ENCODE measurements at places on chromosomes 11 and 22.

DNA sequence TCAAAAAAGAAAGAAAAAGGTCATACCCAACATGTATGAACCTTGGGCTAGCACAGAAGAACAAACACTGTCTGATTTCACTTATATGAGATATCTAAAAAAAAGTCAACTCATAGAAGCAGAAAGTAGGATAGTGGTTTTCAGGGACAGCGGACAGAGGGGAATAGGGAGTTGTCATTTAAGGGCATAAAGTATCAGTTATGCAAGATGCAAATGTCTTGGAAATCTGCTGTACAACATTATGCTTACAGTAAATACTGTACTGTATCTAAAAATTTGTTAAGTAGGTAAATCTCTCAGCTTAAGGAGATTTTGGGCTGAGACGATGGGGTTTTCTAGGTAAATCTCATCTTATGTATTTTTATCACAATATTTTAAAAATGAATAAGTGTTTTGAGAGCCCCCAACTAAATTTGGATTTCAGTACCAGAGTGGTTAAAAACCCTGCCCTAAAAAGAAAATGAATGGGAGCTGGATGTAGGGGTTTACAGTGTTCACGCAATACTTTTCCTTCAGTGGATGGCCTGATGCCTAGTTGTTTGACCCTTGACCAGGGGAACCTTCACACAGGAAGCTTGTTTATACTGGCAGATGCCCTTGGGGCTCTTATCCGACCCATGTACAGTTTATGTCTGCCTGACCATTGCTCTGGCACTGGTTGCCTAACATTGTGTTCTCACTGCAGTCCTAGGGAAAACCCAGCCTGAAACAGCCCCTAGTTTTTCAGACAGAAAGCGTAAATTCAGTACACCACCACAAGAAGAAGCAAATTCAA is 34.8 kb downstream of the SLC22A9 start:
- no peak for DNase-seq

DNA sequence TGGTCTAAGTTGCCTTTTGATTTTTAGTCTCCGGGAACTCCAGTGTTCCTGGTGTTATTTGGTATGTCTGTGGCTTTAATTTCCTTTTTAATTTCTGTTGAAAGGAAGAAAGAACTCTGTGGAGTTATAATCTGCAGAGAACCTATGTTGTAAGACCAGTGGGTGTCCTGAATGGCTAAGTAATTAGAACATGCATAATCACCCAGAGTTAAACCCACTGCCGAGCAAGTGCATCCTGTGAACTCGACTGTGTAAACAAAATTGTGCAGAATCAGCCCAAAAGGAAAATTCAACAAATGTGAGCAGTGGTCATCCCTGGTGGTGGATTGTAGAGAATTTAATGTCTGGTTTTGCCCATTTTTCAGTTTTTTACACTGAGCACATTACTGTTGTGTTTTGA is 162.5 kb downstream of the COMMD9 start:
- DNase-seq, result no peak

DNA sequence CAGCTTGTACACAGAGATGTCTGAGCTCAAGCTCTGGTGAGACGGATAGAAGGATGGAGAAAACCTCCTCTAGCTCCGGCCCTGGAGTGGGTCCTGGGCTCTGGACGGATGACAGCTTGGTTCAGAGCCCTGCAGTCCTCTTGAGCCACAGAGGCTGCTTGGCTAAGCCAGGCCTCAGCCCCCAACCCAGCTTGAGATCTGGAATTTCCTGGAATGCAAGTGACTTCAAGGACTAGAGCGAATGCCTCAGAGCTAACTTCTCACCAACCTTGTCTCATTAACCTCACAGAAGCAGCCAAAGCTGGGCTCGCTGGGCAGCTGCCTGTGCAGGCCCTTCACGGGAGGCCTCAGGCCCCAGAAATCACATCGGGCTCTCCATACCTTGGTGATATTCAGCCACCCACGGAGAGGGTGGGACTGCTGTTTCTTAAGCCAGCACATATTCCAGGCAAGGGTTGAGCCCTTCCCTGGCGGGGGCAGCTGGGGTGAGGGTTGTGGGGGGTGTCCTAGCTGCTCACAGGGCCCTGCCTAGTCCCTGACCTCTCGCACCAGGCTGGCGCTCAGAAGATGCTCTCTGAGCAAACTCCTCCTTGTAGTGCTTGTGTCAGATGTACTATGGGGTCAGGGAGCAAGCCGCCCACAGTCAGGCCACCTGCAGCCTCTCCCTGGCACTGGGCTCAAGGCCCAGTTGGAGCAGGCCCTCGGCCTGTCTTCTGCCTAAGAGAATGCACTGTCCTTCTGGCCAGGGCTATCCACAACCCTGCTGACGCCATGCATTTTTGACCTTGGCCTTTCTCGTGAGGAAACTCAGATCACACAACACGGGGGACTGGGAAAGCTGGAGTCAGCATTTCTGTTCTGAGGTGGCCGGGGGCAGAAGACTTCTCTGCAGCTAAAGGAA is 73.6 kb upstream of the TTLL12 start:
- no peak for DNase-seq

DNA sequence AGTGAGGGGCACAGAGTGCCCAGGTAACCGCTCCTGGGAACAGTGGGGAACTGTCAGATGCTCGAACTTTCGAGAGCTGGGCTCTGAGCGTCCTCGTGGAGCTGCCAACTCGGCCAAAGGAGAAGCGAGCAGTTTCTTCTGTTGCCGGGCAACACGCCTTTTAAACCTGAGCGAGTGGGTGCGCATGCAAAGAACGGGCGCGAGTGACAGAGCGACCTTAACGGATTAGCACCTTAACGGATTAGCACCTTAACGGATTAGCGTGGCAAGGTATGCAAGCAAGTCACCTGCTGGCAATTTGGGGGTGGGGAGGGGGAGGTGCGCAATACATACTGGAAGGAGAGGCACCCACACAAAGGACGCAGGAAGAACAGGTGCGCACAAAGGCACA is 61.8 kb upstream of the PRODH start:
- no peak for DNase-seq

DNA sequence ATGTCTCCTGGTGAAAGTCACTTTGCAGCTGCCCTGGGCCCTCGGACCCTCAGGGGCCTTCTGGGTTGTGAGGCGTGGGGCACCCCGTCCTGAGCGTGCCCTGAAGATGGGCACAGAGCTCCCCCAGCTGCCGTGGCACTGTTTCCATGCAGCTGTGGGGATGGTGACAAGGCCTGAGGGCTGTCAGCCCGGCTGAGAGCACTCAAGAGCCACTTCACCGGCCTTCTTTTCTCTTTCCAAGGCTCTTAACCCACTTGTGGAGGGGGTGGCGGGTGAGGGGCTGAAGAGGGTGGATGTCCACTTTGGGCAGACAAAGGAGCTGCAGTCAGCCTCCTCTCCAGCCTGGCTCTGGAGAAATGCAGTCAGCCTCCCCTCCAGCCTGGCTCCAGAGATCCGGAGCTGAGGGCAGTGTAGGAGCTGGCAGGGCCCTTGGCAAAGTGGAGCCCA is 239.5 kb downstream of the ST3GAL4 start:
- DNase-seq, result no peak

DNA sequence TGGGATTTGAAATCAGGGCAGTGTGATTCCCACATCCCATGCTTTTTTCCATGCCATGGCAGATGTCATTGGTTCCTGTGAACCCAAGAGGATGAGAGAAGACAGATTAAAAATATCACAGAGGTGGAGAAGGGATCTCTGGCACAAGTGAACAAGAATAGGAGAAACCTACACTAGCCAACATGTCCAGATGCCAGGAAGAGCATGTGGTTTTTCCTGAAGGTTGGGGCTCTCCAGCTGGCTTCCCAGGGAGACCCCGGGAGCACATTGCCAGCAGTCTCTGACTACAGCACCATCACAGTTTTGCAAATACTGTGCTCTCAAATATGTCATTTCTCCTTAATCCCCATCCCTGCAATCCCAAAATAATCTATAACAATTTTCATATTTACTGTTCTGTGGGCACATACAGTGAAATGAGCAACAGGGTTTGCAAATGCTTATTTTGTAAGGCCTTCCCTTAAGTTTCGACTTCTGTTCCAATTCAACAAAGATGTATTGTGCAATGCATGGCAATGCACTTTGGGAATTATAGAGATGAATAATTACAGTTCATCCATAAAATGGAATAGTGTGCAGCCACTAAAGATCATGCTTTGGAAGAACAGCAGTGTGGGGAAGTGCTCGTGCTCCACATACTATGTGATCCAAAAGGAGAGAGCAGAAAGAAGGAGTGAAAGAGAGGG is 4.8 kb downstream of the ANKK1 start:
- no peak for DNase-seq

DNA sequence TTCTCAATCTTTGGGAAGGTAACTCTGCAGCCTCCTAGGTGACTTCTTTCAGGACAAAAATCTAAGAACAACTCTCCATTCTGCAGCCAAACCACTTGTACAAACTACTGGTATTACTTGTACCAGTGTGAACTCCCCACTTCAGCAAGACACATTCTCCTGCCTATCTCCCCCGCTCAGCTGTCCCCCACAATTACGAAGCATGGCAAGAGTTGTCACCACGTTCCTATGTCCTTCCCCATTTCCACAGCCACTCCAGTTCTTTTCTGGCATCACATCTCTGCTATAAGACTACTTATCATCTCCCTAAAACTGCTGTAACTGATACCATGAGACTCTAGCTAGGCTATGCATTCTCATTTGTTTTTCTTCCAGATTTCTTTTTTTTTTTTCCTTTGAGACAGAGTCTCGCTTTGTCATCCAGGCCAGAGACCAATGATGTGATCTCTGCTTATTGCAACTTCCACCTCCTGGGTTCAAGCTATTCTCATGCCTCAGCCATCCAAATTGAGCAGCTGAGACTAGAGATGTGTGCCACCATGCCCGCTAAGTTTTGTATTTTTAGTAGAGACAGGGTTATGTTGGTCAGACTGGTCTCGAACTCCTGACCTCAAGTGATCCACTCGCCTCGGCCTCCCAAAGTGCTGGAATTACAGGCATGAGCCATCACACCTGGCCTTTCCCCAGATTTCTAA is 71.9 kb upstream of the CDON start:
- DNase-seq, result no peak

GRCh38 chr11:62646825-62647608 is 604 bp upstream of the GANAB start:
- DNase-seq, result no peak

- no peak for DNase-seq
These were observed 4.3 kb downstream of the RELA start for GRCh38 chr11:65658174-65659021.

DNA sequence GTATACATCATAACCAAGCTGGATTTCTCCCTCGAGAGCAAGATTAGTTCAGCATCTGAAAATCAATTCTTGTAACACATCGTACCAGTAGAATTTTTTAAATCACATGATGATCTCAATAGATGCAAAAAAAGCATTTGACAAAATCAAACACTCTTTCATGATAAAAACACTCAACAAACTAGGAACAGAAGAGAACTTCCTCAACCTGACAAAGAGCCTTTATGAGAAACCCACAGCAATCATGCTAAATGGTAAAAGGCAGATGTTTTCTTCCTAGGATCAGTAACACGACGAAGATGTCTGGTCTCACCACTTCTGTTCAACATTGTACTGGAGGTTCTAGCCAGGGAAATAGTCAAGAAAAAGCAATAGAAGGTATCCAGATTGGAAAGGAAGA is 34.1 kb upstream of the TMPRSS4 start:
- no peak for DNase-seq

- DNase-seq, result no peak
These were observed 36.7 kb upstream of the AMPD3 start for GRCh38 chr11:10418259-10418949.

- no peak for DNase-seq
These were observed 162.7 kb downstream of the HIPK3 start for GRCh38 chr11:33419924-33420323.

- no peak for DNase-seq
These were observed 21.7 kb downstream of the CTTN start for GRCh38 chr11:70420008-70420464.

DNA sequence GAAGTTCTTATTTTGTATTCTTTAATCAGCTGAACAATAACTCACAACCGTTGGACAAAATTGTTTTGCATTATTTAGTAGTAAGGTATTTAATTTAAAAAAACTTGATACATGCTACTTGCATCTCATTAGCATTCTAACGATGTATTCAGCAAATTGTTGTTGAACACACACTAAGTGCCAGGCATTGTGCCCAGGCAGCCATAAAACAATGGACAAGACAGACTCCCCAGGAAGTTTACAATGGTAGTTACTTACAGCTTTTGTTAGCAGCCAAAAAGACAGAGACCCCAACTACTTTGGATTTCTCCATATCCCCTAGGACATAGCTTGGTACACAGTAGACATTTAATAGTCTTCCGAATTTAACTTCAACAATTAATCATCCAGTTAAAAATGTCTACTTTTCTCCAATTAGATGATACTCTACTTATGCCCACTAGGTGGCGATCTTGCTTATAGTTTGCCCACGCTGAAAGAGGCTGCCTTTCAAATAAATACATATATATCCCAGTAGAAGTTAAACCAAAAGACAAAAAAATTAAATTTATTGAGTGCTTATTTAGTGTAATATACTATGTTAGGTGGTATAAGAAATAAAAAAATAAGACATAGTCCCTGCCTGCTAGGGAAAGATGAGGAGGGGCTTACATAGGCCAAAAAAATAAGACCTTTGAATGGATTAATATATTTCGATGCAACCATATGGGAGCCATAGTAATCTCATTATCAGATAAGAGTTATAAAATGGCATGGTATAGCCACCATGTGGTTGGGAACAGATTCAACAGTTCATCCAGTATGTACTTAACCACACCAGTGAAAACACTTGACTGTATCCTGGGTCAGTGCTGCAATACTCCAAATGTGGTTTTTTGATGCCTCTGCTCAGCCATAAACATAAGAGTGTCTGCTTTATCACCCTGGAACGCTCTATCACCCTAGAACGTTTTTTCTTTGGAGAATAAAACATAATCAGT is 2.0 kb upstream of the FJX1 start:
- no peak for DNase-seq

- DNase-seq, result no peak
These were observed 12.9 kb upstream of the CD3E start for GRCh38 chr11:118291477-118292135.

GRCh38 chr22:40313007-40313406 is 33.3 kb upstream of the ADSL start:
- DNase-seq, result no peak

DNA sequence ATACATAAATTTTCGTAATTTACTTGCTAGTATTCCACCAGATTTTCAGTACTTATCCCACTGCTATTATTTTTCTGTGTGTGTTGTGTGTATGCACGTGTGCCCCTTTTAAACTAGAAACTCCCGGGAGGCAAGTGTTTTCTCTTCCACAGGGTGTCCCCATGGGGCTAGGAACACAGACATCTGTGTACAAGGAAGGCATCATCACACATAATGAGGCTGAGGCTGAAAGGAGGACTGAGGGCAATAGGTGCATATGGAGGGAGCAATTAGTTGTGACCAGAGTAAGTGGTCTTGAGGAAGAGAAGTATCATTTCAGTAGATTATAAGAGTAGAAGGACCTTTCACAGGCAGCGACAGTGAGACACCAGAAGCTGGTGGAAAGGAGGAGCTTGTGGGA is 2.1 kb upstream of the DPAGT1 start:
- DNase-seq, result no peak

GRCh38 chr11:45428116-45428515 is 142.0 kb upstream of the SYT13 start:
- no peak for DNase-seq

GRCh38 chr11:76567261-76567660 is 103.3 kb downstream of the LRRC32 start:
- no peak for DNase-seq
